Natural killer cell treated with Interleukin-12 subunit alpha and Interleukin-12 subunit beta and Interleukin-15 and Interleukin-18, amount 100 ng/mL, for 72 hours (primary cell): ENCODE measurements at places on chromosomes 6 and 20. TPM values are rescaled to one million over a fixed set of nuclear protein-coding genes. Genes with fewer than 3 reads are reported as not detected.

Gene THEMIS
- total RNA-seq: 44.2 TPM

Gene ZSCAN23
- 0.40 TPM for total RNA-seq

Gene PRICKLE4
- total RNA-seq: not detected

Gene FUT9
- total RNA-seq: not detected

Gene OXT
- total RNA-seq: not detected

Gene TRIM15
- not detected for total RNA-seq

Gene TAGAP
- 46.8 TPM for total RNA-seq

Gene PRRT1
- 0.17 TPM for total RNA-seq

Gene PBOV1
- total RNA-seq: not detected

Gene ECT2L
- total RNA-seq: not detected

Gene CLIC1
- 468 TPM for total RNA-seq

Gene SLC29A1
- total RNA-seq: 95.6 TPM

Gene FRK
- 0.02 TPM for total RNA-seq

Gene SLC22A7
- not detected for total RNA-seq

Gene TCFL5
- total RNA-seq: 4.1 TPM

Gene MAFB
- total RNA-seq: 0.64 TPM

Gene MLIP
- total RNA-seq: not detected

Gene PGC
- not detected for total RNA-seq

Gene TRDN
- not detected for total RNA-seq

Gene CRISP2
- not detected for total RNA-seq

Gene EDEM2
- 27.8 TPM for total RNA-seq

Gene TMEM242
- 9.6 TPM for total RNA-seq

Gene NKX2-4
- total RNA-seq: not detected

Gene SLC17A1
- total RNA-seq: not detected

Gene HLA-DQB2
- total RNA-seq: 0.88 TPM

Gene C6orf141
- not detected for total RNA-seq

Gene CPXM1
- 47.8 TPM for total RNA-seq

Gene RNGTT
- total RNA-seq: 26.9 TPM

Gene TUBB2A
- 5.8 TPM for total RNA-seq

Gene C6orf58
- not detected for total RNA-seq

Gene NRN1
- 0.95 TPM for total RNA-seq

Gene BHLHE23
- not detected for total RNA-seq

Gene TRIM31
- not detected for total RNA-seq

Gene TRIM40
- not detected for total RNA-seq

Gene C2
- not detected for total RNA-seq

Gene DEF6
- total RNA-seq: 82.3 TPM

Gene TCF21
- not detected for total RNA-seq

Gene RTN4IP1
- 7.0 TPM for total RNA-seq

Gene SLC26A8
- 0.33 TPM for total RNA-seq

Gene BFSP1
- 0.20 TPM for total RNA-seq

Gene GPX5
- total RNA-seq: not detected

Gene SSTR4
- not detected for total RNA-seq

Gene TSPYL1
- total RNA-seq: 40.4 TPM

Gene MRAP2
- total RNA-seq: not detected

Gene DUSP15
- total RNA-seq: not detected

Gene BTNL2
- not detected for total RNA-seq

Gene STMN3
- 3.2 TPM for total RNA-seq

Gene KCNK5
- 10.9 TPM for total RNA-seq

Gene WFDC5
- not detected for total RNA-seq

Gene SDCBP2
- total RNA-seq: 1.5 TPM

Gene TDP2
- 48.4 TPM for total RNA-seq

Gene HTR1E
- total RNA-seq: not detected
